ENCODE measurements at places on chromosomes 7 and 10. TPM values are rescaled to one million over a fixed set of nuclear protein-coding genes. Genes with fewer than 3 reads are reported as not detected.

Gene TAS2R41
- 0.10 TPM for total RNA-seq

Gene PIP4K2A
- total RNA-seq, result 31.7 TPM

Gene GARIN1A
- total RNA-seq, result not detected

Gene KCNH2
- 9.5 TPM for total RNA-seq

Gene SFTPA1
- total RNA-seq, result not detected

Gene TRPV5
- total RNA-seq, result not detected

DNA sequence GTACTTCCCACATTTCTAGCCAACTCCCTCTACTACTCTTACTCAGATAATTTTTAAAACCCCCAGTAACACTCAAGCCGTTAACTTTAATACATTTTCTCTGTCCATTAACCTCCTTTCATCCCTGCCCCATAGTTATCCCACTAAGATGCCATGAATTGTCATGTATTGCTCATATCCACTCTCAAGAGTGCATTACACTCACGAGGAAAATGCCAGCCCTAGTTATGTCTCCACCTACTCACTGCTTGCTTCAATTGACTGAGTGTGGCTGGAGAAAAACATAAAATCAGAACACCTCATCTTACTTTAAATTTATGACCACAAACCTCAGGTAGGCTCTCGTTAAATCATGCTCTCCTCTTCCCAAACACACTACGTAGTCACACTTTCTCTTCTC lies 324.1 kb upstream of the NPSR1 start:
- no peak for DNase-seq

DNA sequence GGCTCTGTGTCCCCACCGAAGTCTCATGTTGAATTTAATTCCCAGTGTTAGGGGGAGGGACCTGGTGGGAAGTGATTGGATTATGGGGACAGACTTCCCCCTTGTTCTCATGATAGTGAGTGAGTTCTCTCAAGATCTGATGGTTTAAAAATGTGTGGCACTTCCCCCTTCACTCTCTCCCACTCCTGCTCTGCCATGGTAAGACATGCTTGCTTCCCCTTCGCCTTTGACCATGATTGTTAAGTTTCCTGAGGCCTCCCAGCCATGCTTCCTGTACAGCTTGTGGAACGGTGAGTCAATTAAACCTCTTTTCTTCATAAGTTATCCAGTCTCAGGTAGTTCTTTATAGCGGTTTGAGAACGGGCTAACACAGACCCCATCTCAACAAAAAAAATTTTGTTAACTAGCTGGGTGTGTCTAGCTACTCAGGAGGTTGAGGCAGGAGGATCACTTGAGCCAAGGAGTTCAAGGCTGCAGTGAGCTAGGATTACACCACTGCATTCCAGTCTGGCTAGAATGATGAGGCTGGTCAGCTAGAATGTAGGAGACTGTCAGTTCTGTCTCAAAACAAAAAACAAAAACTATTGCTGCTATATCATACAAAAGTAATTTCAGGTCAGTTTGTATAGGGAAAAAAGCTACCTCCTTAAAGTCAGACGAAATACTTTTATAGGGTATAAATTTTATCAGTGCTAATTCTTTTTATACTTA lies 57.7 kb downstream of the ATAD1 start:
- DNase-seq, result no peak

DNA sequence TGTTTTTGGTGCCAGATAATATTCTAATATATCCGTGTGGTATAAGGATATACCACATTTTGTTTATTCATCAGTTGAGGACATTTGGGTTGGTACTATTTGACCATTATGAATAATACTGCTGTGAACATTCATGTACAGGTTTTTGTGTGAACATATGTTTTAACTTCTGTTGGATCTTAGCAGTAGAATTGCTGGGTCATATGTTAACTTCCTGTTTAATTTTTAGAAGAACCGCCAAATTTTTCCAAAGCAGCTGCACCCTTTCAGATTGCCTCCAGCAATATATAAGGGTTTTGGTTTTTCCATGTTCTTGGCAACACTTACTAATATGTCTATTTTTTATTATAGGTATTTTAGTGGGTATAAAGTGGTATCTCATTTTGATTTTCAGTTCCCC lies 22.8 kb downstream of the VPS26A start:
- no peak for DNase-seq

- no peak for DNase-seq
Observed at GRCh38 chr10:106980495-106981451, 183.7 kb downstream of the SORCS1 start.

GRCh38 chr7:21269021-21269420 lies 158.9 kb upstream of the SP4 start:
- no peak for DNase-seq

DNA sequence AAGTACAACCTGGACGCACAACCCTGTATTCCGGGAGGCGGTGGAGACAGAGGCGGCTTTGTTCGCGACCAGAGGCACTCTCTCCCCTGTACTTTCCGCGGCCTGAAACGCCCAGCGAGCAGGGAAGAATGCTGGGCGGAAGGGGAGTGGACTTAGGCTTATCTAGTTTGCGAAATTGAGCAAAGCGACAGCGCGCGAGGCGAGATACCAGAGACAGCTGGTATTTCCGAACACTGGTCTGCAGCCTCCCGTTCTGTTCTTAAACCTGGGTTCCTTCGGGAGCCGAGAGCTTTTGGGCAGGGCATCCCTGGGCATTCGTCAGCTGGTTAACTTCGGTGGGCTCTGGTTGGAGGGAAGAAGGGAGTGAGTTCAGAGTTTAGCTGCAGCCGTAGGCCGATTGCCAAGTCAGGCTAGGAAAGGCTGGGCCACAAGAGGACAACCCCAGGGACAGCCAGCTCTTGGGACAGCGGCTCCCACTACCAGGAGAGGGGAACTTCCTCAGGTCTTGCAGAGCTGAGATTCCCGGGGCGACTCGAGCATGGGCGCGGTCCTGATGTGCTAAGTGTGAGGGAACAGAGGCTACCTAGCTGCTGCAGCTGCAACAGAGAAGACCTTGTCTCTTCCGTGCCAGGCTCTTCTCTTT lies 3.9 kb downstream of the HMX3 start:
- DNase-seq, result peak; percentile 79

GRCh38 chr10:77626266-77626935 lies 11.2 kb downstream of the KCNMA1 start:
- no peak for DNase-seq

- DNase-seq, result peak; percentile 55
Observed at GRCh38 chr10:103062854-103063590, 130.1 kb downstream of the NT5C2 start.

DNA sequence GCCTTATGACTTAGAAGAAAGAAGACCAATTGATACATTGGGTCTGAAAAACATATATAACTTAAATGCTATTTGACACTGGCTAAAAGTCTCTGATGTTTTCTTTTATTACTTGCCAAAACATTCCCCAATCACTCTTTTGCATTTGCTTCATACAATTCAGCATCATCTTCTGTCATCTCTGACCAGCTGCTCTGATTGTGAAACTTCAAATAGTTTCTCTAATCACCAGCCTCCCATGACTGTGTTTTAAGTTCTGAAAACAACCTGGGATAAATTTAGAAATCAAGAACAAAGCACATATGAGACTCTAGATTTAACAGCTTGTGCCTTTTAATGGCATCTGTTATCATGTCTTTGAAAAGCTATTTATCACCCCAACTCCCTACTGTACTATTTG lies 208.4 kb upstream of the KCND2 start:
- no peak for DNase-seq

DNA sequence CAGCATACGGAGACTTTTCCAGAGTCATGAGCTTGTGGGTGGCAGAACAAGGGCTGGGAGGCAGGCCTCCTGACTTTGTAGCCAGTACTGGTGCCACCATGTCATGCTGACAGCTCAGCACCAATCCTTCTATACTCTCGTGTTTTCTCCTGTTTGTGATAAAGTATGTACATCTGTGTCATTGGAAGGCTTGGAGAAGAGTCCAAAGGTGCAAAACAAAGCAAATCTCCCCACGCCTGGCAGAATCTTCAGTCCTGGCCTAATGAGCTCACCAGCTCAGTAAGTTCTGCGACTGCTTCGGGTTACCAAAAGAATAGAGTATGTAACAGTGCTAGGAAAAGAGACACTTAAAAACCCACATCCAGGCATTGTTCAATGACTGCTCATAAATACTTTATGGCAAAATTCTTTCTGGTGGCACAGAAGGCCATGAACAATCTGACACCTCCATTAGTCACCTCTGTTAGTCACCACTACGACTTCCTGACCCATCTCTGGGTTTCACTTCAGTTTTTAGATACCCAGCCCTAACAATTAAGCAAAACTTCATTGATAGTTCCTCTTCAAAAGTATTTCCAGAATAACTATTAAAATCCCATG lies 24.5 kb downstream of the STEAP1 start:
- DNase-seq, result no peak

- peak; percentile 13 for DNase-seq
Observed at GRCh38 chr10:70779511-70780369, 5.4 kb downstream of the TBATA start.

DNA sequence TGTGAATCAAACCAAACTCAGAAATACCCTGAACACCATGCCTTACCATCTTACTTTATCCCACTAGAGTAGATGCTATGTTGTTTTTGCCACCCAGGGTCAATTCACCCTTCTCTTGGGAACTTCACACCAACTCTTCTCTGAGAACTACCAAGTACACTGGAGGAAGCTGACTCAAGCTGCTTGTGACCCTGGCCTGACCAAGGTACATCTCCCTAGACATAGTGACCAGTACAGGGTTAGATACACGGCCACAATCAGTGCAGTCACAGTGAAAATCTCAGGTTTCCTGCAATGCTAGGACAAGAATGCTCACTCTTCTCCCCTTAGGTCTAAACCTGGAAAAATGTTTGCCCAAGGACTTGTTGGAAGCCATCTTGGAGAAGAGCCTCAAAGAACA lies 31.8 kb downstream of the EZH2 start:
- DNase-seq, result no peak

DNA sequence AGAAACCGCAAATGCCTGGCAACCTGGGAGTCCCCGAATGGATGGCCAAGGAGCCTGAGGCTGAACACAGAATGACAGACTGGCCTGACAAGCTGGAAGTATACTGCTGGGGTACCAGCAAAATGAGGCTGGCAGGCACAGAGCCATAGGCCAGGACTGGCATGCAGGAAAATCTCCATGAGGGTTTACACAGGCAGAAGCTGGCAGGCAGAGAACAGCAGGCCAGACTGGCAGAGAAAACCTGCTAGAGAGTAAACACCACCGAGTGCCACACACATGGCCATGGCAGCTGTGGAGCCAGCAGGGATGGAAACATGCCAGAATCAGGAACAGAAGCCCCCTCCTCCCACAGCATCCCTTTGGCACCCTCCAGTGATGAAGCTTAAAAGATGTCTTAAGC lies 63.4 kb downstream of the CRPPA start:
- no peak for DNase-seq

- DNase-seq, result peak; percentile 94
Observed at GRCh38 chr10:69644658-69645295, 14.7 kb downstream of the FAM241B start.

DNA sequence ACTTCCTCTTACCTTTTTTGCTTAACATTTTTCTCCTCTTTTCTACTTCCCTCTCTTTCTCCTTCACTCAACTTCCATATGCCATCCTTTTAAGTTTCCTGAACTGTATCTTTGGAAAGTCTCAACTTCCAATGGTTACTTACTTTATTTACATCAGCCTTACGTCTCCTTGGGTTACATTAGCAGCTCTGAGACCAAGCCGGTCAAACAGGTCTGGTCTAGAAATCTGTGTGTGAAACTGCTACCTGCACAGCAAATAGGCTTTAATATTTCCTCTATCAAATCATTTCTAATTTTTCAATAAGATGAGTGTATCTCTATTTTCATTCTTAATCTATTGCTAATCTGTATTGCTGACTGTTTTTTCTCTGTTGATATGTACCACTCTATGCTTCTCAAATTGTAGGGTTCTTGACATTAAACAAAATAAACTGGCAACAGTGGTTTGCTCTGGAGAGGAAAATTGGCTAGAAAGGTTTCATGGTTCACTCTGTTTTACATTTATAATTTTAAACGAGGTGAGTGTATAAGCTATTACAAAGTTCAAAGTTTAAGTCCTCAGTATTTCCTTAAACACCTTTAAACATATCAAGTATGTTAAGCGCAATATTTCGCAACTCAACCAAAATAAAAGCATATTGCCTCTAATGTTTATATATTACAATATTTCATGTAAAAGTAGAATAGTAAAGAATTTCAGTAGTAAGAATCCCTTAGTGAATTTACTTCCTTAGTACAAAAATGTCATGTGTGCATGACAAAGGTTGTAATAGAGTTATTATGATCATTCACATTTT lies 3.6 kb upstream of the SEMA3C start:
- DNase-seq, result no peak

DNA sequence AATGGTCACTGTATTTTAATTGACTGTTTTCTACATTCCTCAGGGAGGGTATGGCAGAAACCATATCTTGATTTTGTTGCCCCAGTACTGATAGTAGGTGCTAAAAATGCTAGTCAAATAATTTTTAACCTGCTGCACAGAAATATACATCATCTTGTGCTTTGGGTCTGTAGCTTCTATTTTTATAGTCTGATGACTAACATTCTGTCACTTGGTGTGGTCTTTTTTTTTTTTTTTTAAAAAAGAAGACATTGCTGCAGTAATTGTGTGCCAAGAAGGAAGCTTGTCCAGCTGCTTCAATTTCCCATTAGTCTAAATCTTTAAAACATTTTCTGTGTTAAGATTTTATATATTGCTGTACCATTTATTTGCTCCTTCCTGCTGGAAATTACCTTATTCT lies 83.6 kb downstream of the ICA1 start:
- no peak for DNase-seq

- no peak for DNase-seq
Observed at GRCh38 chr7:96822824-96823223, 113.2 kb upstream of the SEM1 start.
